ENCODE measurements at places on chromosomes 5 and 9. TPM values are rescaled to one million over a fixed set of nuclear protein-coding genes. Genes with fewer than 3 reads are reported as not detected.

Gene SLC6A19
- total RNA-seq, result not detected

Gene HAPLN1
- total RNA-seq, result 248 TPM

DNA sequence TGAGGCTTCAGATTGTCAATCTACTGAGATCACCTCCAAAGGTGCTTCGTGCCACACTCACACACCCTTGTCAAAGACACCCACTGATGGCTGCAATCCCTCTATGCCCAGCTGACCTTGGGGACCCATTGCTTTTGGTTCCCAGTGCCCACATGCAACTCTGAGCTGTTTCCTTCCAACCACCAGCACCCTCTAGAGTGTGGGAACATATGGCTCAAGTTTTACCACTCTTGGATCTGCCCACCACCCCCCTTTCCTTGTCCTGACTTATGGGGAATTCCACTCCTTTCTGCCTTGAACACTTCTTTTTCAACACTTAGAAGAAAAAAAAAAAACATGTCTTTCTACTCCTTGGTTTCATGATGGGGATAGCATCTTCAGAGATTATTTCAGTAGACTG lies 360.2 kb downstream of the ENC1 start:
- peaks cover 13% of the 10 kb centered on the region for H3K4me1 ChIP-seq
- no peaks in the 10 kb centered on the region for H3K36me3 ChIP-seq
- DNase-seq, result no peak
- H3K27me3 ChIP-seq, result no peaks in the 10 kb centered on the region
- H3K27ac ChIP-seq, result no peak overlapping the region

GRCh38 chr9:131475956-131476776 lies 26.6 kb upstream of the POMT1 start:
- H3K4me3 ChIP-seq, result no peak overlapping the region
- no peak overlapping the region for H3K27ac ChIP-seq
- no peaks in the 10 kb centered on the region for H3K4me1 ChIP-seq

GRCh38 chr5:53479045-53479589 lies 1.3 kb upstream of the FST start:
- H3K4me3 ChIP-seq, result peak overlapping the region; percentile 82
- H3K4me1 ChIP-seq, result peaks cover 36% of the 10 kb centered on the region
- H3K36me3 ChIP-seq, result no peaks in the 10 kb centered on the region
- no peak for DNase-seq

Gene PCDHGA12
- 0.75 TPM for total RNA-seq

Measured in chondrocyte (in vitro differentiated cells).